Muscle of leg (tissue), 16 donors: ENCODE measurements at places on chromosomes 2 and 18.

- no peak for DNase-seq
Measured at GRCh38 chr2:179467111-179467510, 202.5 kb upstream of the SESTD1 start.

DNA sequence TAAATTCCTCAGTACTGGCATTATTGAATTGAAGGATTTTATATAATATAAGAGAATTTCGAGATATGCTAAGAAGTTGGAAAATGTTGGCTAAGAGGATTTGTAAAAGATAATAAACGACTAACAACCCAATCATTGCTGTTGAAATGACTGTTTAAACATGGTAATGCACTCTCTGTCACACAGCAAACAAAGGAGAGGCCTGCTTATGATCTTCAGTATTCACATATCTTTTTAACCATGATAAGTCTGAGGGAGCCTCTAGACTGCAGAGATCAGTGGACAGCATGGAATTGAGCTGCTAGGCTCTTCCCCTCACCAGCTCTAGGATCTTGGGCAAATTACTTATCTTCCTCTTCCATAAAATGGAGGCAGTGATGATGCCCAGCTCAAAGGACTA lies 2.7 kb downstream of the KCTD18 start:
- no peak for DNase-seq

DNA sequence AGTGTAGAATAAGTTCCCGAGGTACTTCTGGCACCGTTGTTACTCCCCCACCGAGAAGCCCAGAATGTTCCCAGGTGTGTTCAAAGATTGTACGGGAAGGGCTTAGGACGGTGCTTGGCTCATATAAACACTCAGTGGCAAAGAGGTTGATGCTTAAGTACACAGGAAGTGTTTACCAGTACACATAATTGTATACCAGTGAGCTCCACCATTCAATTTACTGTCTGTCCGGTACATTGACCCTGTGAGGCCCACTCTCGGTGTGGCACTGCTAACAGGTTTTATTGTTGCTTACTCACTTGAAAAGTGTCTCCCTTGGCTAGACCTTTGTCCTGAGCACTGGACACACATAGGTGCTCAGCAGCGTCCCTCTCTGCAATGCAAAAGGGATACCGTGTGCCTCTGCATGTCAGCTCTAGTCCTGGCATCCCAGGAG lies 191.0 kb downstream of the NEDD4L start:
- DNase-seq, result no peak

DNA sequence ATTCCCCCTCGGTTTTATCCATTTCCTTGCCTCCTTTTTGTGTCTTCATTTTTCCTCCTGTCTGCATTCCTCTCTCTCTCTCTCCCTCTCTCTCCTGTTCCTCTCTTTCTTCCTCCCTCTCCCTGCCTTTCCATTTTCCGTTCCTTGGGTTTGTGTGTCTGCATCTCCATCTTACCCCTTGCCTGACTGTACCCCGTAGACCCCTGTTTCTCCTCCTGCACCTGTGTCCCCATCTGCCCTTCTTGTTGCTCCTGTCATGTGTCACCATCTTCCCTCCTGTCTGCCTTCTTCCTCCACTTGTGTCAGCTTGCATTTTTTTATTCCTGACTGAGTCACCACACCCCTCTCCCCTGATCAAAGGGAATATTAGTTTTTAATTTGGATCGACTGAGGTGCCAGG lies 1.8 kb downstream of the CDK5R2 start:
- DNase-seq, result no peak

DNA sequence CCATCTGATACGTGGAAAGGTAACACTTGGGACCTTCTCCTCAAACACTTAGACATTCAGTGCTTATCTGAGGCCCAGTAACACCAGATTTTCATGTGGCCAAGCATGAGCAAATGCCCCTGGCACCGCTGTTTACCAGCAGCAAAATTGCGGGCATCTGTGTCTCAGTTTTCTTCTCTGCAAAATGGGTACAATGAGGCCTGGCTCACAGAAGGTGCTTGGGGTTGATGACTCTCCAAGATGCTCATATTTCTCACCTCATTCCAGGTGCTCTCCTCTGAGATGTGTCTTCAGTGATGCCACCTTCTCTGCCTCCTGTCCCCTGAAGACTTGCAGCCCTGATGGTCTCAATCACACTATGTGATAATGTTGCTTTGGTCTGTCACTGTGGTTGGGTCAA lies 321.7 kb downstream of the TSN start:
- no peak for DNase-seq

DNA sequence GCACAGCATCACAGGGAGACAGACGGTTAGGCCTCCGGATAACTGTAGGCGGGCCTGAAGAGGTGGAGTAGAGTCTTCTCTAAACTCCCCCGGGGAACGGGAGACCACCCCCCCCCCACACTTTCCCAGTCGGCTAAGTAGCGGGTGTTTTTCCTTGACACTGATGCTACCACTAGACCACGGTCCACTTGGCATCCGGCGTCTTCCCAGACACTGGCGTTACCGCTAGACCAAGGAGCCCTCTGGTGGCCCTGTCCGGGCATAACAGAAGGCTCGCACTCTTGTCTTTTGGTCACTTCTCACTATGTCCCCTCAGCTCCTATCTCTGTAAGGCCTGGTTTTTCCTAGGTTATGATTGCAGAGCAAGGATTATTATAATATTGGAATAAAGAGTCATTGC lies 25.7 kb upstream of the NCL start:
- no peak for DNase-seq

DNA sequence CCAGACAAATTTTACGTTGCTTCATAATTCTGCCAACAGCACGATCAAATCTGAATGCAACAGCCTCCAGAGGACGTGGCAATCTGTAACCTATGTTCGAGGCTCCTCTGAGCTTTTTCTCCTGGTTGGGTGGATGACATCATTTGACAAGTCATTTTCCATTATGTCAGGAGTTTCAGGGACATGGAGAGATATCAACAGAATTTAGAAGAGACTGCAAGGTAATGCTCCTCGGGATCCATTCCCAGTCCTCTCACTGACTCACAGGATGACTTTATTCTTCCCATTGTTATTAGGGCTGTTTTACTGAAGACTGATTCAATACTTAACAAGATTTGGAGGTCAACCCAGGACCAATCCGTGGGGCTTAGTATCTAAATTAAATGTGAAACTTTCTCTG lies 72.5 kb upstream of the RNF152 start:
- peak; percentile 52 for DNase-seq

- no peak for DNase-seq
Measured at GRCh38 chr2:111706481-111707001, 177.5 kb downstream of the ANAPC1 start.

GRCh38 chr2:170671079-170671478 lies 44.1 kb upstream of the SP5 start:
- DNase-seq, result no peak

GRCh38 chr18:43129946-43130524 lies 14.6 kb upstream of the RIT2 start:
- peak; percentile 23 for DNase-seq

DNA sequence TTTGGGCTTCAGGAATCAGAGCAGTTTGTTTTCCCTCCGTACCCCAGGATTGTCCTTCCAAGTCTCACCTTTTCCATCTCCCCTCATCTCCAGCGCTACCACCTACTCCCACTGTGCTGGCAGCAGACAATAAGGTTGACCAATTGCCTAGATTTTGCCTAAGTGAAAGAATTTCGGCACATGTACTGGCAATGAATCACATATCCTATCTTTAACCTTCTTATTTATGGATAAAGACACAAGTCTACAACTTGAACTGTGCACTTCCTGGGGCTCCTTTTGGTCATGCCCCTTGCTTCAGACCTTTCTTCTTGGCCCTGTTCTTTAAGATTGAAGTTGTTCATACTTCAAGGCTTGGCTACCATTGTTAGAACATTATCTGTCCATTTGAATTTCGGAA lies 71.4 kb downstream of the KCMF1 start:
- DNase-seq, result no peak

- no peak for DNase-seq
Measured at GRCh38 chr18:8625461-8626092, 16.3 kb downstream of the RAB12 start.

GRCh38 chr2:158134655-158135054 lies 33.0 kb downstream of the UPP2 start:
- DNase-seq, result no peak

GRCh38 chr2:233325814-233326213 lies 18.2 kb downstream of the SAG start:
- no peak for DNase-seq

DNA sequence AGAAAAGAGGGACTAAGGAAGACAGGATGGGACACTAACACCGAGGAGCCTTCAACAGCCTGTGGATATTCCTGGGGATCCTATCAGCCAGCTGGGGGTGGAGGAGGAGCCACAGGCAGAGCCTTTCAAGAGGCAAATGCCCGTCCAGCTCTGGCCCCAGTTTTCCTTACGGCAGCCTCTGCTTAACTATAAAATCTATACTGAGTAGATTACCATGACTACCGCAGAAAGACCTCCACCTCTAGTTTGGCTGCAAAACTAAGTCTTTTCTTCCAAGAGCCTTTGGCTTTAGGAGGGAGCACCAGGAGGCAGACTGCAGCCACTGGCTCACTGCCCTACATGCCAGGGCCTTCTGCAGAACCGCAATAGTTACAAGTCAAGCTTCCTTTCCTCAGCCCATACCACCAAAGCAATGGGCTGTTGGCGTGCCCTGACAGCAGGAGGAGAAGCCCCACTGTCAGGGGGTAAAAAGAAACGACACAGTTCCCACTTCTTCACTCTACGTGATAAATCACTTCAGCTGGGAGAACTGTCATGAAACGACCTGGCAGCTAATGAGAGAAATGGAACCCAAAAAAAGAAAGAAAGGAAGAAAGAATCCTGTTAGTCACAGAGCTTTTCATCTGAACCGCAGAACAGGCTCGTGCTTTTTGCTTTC lies 25.1 kb upstream of the CREB1 start:
- DNase-seq, result peak; percentile 72

GRCh38 chr18:60978338-60978737 lies 354.9 kb upstream of the CDH20 start:
- no peak for DNase-seq

DNA sequence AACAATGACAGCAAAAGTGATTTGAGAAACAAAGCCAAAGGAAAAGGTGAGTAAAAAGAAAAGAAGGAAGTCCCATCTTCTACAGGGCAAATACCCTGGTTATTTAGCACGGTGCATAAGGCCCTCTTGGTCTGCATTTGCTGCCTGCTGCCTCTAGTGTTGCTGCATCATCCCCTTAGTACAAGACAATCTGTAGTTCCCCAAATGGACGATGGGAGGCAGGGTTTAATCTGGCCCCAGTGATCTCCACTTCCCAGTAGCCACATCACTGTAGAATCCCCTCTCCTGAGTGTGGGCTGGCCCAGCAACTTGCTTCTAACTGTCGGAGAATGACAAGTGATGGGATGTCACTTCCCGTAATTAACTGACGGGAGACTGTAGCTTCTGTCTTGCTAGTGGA lies 85.1 kb downstream of the CTAGE1 start:
- no peak for DNase-seq
